ENCODE measurements at places on chromosomes 16 and 17.
A peak's percentile ranks its signal among the peaks of the same experiment; 100 is the strongest.

GRCh38 chr16:1687427-1688316, 9.6 kb downstream of the JPT2 start:
- DNase-seq, result no peak

DNA sequence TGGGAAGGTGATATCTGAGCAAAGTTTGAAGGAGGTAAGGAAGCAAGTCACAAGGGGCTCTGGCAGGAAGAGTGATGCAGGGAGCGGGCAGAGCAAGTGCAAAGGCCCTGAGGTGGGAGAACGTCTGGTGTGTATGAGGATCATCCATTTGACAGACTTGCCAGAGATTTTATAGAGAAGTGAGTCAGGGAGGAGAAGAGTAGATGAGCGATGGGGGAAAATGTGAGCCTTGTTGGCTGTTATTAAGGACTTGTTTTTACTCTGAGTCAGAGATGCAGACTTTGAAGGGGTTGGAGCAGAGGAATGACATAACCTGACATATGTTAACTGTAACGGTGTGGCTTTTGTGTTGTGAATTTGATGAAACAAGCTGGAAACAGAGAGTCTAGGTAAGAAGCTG, 3.5 kb upstream of the CLEC10A start:
- DNase-seq, result no peak

DNA sequence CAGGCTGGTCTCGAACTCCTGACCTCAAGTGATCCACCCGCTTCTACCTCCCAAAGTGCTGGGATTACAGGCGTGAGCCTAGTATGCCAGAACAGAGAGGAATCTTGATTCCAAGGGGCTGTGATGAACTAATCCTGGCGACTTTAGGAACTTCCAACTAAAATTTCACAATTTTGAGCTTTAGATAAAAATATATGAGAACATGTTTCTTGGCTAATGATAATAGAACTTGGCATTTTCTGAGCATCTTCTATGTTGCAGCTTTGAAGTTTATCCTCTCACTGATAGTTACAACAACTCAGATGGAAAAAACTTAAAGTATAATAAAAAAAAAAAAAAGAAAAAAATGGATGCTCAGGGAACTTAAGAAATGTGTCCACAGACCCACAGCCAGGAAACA, 69.8 kb upstream of the WSCD1 start:
- DNase-seq, result no peak

- no peak for DNase-seq
Measured at GRCh38 chr16:78770353-78771091, 671.1 kb downstream of the WWOX start.

GRCh38 chr17:72426321-72426720, 305.5 kb downstream of the SOX9 start:
- no peak for DNase-seq

GRCh38 chr16:87210894-87211293, 106.3 kb downstream of the C16orf95 start:
- DNase-seq, result no peak

- DNase-seq, result no peak
Measured at GRCh38 chr17:64579917-64580316, 73.1 kb downstream of the CEP95 start.

DNA sequence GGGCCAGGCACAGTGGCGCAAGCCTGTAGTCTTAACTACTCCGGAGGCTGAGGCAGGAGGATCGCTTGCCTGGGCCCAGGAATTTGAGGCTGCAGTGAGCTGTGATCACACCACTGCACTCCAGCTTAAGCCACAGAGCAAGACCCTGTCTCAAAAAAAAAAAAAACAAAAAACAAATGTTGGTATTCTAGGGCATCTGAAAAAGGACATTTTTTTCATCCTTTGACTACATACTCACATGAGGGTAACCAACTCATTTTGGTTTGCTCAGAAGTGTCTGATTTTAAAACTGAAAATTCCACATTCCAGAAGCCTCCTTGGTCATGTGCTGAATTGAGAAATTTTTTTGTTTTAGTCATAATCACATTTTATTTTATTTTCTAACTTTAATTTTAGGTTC, 12.7 kb upstream of the C16orf82 start:
- no peak for DNase-seq

DNA sequence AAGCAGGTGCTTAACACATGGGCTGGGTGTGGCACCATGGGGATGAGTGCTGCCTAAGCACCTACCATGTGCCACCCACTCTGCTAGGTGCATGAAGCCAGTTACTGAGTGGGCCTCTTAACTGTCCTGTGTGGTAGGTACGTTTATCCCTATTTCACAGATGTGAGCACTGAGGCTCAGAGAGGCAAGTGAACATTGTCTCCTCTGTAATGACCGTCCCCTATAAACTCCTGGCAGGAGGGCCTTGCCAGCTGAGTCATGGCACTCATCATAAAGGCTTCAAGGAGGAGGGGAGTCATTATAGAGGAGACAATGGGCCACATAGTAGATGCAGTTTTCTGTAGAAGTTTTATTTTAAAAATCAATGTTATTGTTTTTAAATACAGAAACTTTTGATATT, 79.1 kb downstream of the RAB11FIP4 start:
- no peak for DNase-seq

DNA sequence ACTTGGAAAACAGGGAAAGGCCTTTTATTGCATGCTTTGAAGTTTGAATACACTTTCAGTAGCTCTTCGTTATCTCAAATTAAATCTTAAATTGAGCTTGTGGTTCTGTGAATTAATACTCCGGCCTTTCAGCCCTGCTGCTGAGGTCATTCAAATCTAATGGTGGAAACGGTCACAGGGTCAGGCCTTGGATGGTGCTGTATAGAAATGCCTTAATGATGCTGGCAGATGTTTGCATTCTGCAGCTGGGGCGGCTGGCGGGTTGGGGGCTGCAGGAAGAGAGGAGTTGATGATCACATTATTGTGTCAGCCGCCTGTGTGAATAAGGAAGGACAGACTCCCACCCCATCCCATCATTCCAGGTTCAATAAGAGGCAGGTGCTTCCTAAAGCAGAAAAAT, 723.6 kb downstream of the WWOX start:
- DNase-seq, result no peak

DNA sequence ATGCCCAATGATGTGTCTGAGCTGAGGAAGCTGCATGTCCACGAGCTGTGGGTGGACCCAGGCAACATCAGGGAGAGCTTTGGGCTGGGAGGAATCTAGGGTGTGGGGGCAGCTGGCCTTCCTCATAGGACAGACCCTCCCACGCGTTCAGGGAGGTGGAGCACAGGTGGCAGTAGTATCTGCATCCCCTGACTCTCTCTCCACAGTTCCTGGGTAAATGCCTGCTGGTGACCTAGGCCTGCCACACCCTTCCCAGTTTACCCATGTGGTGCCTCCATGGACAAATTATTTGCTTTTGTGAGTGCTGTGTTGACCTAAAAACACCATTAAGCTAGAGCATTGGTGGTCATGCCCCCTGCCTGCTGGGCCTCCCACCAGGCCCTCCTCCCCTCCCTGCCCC, 3.2 kb downstream of the HBM start:
- DNase-seq, result no peak

DNA sequence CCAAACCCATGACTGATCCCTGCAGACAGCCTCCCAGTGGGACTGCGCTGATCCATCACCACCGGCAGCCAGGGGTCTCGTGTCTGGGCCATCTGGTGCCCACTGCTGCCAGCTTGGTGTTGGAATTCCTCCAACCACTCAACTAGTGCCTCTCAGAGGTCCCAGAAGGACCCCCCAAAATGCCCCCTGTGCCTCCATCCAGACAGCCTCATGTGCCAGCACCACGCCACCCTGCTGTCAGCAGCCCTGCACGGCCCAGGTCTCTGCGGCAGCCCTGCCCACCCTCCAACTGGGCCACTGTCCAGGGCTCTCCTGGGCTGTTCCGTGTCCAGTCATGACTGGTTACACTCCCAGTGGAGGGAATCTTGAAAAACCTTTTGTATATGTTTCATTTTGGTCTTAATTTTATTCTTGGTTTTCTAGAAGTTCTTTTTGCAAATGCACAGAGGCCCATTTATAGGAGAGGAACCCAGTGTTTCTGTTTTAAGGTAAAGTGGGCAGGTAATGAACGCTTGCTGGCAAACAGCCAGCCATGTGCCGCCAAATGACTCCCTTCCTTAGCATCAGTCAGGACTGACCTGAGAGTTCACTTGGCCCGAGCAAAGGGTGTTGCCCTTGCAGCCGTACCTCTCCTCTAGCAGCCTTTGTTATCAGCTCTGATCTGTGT, 34.6 kb downstream of the GRIN2C start:
- DNase-seq, result no peak

GRCh38 chr17:63474174-63474573, 2.7 kb upstream of the ACE start:
- DNase-seq, result no peak

GRCh38 chr16:14028202-14028601, 42.9 kb upstream of the MRTFB start:
- no peak for DNase-seq

DNA sequence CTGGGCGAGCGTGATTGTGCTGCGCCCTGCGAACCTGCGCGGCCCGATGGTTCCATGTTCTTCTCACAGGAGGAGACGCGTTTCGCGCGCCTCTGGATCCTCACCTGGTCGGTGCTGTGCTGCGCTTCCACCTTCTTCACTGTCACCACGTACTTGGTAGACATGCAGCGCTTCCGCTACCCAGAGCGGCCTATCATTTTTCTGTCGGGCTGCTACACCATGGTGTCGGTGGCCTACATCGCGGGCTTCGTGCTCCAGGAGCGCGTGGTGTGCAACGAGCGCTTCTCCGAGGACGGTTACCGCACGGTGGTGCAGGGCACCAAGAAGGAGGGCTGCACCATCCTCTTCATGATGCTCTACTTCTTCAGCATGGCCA, 1.0 kb downstream of the FZD2 start:
- no peak for DNase-seq

DNA sequence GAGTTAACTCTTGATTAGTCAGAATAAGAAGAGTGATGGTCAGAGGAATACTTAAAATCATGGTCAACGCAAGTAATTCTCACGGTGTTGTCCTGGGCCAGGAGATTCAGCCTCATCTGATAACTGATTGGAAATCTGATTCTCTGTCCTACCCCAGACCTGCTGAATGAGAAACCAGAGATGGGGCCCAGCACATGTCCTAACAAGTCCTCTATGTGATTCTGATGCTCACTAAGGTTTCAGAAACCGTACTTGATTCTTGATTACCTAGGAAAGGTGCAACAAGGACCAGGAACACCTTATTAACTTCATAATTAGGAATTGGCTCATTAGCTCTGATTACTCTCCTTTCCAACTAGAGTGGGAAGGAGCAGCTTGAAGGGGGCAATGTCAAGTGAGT, 44.5 kb downstream of the ANKFY1 start:
- no peak for DNase-seq

DNA sequence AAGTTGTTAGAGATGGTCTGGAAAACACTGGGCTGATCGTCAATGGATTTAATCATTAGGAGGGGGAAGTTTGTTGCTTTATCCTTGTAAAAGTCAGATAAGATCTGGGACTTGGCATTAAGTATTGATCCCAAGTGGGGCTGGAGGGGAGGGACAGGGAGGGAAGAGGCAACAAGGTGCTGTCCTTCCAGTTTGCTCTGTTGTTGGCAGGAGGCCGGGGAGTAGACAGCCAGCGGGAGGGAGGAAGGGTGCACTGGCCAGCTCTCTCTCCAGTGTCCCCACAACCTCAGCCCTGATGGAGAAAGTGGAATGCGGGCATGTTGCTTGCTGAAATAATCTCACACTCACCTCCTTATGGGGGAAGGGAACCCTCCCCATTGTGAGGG, 210.2 kb downstream of the CCDC182 start:
- DNase-seq, result no peak

GRCh38 chr17:74746376-74746775, 2.1 kb upstream of the NHERF1 start:
- no peak for DNase-seq

DNA sequence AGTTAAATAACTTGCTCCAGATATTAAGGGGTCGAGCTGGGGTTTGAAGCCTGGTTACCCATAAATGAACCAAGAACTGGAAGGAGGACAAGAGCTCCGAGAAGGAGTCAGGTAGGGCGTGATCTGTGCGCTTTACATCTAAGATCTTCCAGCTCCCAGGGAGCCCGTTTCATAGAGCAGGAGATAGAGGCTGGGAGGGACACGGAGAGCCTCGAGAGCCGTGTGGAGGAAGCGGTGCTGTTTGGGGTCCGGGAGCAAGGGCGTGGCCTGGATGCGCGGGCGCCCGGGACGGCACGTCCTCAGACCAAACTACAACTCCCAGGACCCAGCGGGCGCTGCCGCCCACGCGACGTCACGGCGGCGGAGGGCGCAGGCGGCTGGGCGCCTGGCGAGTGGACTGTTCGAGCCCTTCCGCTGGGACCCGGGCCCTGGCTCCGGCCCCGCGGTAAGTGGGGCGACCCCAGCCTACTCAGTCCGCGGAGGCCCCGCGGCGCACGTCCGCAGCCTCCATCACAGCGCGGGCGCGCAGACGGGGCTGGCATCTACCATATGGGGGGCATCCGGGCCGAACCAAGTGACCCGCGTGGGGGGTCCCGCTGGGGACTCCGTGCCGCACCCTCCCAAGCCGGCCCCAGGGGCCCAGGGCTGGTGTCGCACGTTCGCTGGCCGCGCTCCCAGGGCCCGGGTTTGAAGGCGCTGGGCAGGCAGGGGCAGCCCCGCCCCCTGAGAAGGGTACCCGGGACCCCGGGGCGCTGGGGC, at the start of gene BCKDK:
BCKDK (plus strand) TSS at position 352 of the 759 bp plus-strand sequence. CDS start 838 bp downstream, outside the sequence.
- DNase-seq, result peak; percentile 76

- DNase-seq, result peak; percentile 15
Measured at GRCh38 chr17:43803758-43804157, 23.5 kb downstream of the CFAP97D1 start.

DNA sequence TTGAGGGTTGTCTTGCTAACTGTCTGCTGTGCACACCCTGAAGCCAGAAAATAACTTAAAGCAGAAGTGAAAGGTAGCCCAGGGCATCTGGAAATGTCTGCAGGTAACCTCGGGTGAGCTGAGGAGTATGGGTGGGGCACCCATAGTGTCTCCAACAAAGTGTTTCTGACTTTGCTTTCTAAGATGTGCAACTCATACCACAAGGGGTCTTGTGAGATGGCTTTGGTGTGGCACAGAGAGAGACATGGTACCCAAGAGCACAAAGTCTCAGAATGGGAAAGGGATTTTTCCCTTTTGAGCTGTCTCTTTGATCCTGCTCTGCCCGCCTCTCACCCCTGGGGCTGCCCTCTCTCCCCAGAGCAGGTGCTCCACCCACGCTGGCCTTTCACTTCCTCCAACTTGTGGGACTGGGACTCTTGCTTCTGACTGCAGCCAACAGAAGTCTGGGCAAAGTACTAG, 6.9 kb downstream of the CHD9 start:
- DNase-seq, result no peak

- DNase-seq, result no peak
Measured at GRCh38 chr17:46732754-46733398, 85.6 kb downstream of the WNT3 start.

Measured in right kidney (tissue), 9 donors.